ENCODE measurements at places on chromosomes 12 and 14.
A peak's percentile ranks its signal among the peaks of the same experiment; 100 is the strongest.

- no peak for DNase-seq
These were observed 22.7 kb upstream of the IFNG-AS1 start for GRCh38 chr12:67966560-67966959.

DNA sequence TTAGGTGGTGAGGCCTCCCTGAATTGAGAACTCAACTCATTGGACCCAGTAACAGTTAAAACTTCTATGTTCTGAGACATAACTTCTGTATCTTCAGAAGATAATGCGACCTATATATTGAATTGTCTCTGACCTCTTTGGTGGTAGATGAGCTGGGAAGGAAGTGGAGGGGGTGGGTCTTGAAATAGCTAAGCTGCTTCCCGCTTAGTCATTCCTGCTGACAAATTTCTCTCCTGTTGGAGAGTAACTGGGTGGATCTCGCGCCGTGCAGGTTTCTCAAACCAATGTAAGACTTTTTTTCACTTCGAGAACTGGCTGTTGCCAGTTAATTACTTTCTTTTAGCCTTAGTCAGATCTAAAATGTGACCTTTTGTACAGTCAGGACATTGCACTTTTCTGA is 100.8 kb downstream of the PPHLN1 start:
- DNase-seq, result peak; percentile 86

DNA sequence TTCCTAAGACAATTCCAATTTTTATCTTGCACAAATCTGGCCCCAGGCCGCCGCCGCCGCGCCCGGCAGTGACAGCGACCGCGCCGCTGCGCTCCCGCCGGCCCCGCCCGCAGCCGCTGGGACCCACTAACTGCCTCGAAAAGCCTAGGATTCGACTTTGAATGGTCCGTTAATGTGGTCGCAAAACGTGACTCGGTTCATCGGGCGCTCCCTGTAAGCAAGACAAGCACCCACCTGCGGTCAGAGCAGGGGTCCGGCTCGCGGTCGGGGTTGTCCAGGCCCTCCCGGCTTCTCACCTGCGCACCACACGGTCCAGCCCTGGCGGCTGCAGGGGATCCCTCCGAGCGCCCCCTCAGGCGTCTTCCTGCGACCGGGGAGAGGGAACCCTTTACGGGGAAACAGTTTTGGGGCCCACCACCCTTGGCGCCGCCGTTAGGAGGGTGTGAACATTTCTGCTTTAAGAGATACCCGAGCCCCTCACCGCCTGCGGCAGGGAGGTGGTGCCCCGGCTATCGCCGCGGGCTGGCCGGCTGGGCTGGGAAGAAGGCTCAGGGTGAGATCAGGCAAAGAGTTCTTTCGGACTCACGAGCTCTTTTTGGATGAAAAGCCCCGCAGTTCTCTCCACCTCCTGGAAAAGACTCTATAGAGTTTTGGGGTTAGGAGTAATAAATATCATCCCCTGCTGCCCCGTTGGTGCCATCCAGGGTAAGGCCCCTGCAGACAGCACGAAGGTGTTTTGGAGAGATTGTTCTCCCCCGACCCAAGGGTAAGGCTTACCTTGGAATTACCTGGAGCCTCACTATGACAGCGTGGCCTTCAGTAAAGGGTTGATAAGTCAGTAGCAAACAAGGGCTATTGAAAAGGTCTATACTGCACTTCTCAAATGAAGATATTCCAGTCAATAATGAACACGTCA is 13.6 kb upstream of the FOXJ2 start:
- peak; percentile 28 for DNase-seq

GRCh38 chr12:68667291-68667690 is 19.5 kb upstream of the NUP107 start:
- DNase-seq, result no peak

DNA sequence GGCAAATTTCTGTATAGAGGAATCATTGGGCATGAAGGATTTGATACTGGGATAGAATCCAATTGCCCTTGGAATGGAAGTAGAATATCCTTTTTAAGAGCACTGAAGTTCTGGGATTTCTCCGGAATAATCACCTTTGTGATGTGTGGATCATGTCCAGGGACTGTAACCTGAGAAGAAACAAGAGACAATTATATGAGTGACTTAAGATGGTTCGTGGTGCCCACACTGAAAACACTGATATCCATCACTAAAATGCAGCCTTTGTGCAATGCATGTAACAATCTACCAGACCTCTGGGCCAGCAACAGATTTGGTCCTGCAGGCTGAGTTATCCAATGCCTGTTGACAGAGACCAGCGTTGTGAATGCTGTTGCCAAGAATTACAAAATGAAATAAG is 48.5 kb downstream of the MDM2 start:
- no peak for DNase-seq

DNA sequence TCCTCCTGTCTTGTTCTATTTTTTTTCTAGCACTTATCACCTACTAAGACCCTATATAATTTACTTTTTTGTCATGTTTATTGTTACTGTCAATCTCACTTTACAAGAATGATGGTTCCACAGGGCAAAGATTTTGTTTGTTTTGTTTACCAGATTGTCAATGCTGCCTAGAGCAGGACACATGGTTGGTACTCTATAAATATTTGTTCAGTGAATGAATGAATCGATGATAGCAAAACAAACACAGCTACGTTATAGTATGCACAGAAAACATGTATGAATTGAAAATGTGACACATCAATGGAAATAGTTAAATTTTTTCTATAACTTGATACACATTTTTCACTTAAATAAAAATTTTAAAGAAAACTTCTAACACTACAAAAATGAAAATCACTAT is 67.1 kb upstream of the KRR1 start:
- no peak for DNase-seq

DNA sequence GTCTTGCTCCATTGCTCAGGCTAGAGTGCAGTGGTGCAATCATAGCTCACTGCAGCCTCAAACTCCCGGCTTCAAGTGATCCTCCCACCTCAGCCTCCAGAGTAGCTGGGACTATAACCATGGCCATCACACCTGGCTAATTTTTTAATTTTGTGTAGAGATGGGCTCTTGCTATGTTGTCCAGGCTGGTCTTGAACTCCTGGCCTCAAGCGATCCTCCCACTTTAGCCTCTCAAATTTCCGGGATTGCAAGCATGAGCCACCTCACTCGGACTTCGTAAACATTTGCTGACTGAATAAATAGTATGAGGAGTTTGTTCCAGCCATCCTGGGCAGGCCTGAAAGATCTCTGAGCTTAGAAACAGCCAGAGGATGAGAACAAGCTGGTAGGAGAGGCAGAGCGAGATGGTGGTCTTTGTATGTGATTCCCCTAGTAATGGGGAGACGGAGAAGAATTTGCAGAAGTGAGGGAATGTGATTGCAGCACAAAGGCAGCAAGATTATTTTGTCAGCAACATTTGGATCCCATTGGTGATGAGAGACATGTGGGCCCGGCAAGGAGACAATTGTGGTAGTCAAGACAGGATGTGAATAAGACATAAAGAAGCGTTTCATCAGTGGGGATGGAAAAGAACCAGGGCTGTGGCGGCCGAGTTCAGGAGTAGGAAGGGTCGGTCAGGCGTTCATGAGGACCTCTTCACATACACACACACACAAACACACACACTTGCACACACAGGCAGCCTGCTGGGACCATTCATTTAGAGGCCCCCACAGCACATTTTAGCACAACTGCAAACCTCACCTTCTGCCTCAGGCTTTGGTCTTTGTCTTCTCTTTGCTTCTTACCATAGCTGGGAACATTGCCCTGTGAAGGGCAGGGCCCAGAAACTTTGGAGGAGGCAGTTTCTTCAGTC is 155.5 kb downstream of the ZFP36L1 start:
- DNase-seq, result peak; percentile 41

- DNase-seq, result peak; percentile 89
These were observed 12.9 kb downstream of the SPRYD3 start for GRCh38 chr12:53065975-53066931.

- DNase-seq, result no peak
These were observed 37.6 kb downstream of the MUCL1 start for GRCh38 chr12:54891717-54892478.

DNA sequence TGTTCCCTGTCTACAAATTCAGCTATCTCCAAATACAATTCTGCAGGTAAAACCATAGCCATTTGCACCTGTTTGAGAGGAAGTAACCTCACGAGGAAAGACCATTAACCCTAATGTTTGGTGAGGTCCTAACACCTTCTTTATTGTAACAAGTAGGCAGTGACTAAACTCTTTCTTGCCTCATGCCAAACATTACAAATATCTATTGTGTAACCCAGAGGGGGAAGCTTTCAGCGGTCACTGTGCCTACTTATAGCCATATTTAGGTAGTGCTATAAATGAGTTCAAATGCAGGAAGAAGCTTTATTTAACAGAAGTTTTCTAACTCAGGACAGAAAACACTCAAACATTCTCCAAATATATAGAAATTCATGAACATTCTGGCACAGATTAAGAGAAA is 252.7 kb downstream of the LRFN5 start:
- DNase-seq, result no peak

- DNase-seq, result no peak
These were observed at the start of gene RFLNA for GRCh38 chr12:124294780-124295341. TSS of gene RFLNA (plus strand) at chr12:124295093. CDS start at chr12:124295430, 337 bp downstream.

GRCh38 chr14:75886636-75887348 is 95.0 kb downstream of the TGFB3 start:
- DNase-seq, result no peak

DNA sequence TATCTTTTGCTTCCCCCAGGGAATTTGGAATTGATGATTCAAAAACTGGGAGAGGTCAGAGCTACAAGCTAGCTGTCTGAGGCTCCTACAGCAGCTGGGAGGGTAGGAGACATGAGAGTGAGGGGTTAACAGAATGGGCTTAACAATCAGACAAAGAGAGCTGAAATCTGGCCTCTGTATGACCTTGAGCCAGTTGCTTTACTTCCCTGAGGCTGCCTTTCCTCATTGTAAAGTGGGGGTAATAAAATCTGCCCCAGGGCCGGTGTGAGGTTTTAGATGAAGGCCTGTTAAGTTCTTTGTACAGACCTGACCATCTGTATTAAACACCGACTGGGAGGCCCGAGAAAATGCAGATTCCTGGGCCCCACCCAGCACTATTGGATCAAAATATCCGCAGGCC is 164.3 kb upstream of the NOS1 start:
- no peak for DNase-seq

DNA sequence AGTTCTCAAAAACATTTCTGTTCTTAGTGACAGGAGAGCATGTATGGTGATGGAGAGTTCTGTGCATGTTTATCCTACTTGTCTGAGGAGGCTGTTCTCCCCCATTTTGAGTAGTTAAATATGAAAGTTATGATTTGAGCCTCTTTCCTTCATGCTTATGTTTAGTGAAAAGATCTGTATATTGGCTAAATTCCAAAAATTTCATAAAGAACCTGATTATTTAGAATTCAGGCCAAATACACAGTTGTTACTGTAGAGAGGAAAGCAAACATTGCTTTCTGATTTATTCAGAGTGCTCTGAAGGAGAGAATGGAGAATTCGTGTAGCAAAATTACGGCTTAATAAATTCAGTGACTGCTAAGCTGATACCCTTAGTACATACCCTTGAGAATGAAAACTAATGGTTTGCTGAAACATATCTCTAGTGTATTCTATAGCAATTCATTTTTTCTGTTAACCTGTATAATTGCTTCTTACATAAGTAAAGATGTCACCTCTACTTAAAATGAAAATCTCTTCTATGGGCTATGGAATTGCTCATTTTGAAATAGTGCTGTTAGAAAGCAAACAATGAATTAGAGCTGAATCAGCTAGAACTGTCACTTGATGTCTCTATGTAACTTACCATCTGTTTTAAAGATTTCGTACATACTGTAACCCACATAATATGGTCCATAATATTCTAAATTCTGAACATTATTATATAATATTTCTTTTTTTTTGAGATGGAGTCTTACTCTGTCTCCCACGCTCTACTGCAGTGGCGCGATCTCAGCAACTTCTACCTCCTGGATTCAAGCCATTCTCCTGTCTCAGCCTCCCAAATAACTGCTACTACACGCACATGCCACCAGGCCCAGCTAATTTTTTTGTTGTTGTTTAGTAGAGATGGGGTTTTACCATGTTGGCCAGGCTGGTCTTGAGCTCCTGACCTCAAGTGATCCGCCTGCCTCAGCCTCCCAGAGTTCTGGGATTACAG is 417.0 kb upstream of the RGS6 start:
- no peak for DNase-seq

DNA sequence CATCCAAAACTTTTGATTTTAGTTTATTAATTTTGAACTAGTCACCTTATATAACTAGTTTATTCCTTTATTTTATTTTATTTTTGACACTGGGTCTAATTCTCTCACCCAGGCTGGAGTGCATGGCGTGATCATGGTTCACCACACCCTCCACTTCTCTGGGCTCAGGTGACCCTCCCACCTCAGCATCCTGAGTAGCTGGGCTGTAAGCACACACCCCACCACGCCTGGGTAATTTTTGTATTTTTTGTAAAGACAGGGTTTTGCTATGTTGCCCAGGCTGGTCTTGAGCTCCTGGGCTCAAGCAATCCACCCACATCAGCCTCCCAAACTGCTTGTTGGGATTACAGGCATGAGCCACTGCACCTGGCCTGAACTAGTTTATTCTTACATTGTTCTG is 17.3 kb downstream of the PCNX1 start:
- no peak for DNase-seq

- no peak for DNase-seq
These were observed 136.0 kb downstream of the TSPAN9 start for GRCh38 chr12:3213188-3213587.

DNA sequence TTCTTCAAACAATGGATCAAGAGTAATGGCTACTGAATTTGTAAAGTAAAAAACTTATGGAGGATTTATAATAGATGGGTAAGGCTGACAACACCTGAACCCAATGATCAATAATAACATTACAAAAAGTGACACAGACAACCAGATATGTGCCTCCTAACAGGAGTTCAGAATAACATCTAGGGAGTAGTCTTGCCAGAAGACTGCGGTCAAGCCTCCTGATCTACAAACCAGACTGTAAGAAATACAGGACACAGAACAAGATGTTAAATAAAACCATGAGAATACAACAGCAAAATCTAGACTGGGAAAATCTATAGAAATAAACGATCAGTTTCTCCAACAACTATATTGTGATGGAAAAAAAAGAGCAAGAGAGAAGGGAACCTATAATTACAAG is 262.6 kb upstream of the TMTC1 start:
- DNase-seq, result no peak
